ENCODE measurements at places on chromosomes 2 and 18.

- no peak for DNase-seq
Measured at GRCh38 chr18:43275546-43275945, 1.7 kb downstream of the SYT4 start.

DNA sequence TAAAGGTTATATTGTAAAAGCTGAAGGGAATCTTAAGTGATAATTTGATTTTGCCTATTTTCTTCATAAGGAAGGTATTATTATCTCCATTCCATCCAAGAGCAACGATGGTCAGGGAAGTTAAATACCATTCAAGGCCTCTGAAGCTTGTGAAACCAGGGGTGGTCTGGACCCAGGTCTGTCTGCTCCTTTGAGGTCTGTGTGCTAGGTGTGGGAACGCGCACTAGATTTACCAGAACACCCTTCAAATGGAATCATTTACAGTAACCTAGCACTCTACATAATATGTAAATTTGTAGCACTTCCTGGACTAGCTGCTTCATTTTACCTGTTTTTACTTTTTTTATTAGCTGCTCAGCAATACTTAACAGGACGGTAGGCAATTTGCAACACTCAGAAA, 6.4 kb upstream of the TRIB2 start:
- no peak for DNase-seq

GRCh38 chr2:133716166-133716565, 147.9 kb upstream of the NCKAP5 start:
- DNase-seq = no peak

DNA sequence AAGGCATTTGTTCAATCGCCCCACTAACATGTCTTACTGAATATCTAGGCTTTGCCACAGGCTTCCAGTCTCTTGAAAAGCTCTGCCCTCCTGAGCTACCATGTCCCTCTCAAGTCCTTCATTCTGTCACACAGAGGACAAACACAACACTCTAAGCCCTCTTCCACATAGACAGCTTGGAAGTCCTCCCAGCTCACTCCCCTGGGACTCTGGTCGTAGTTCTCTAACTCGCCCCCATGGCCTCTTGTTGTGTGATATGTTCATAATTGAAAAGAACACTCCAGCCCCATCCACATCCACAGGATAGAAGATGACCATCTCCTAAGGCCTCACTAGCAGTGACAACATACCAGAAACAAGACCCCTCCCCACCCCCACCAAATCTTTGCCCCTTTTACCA, 37.9 kb downstream of the BUB1 start:
- DNase-seq = no peak

DNA sequence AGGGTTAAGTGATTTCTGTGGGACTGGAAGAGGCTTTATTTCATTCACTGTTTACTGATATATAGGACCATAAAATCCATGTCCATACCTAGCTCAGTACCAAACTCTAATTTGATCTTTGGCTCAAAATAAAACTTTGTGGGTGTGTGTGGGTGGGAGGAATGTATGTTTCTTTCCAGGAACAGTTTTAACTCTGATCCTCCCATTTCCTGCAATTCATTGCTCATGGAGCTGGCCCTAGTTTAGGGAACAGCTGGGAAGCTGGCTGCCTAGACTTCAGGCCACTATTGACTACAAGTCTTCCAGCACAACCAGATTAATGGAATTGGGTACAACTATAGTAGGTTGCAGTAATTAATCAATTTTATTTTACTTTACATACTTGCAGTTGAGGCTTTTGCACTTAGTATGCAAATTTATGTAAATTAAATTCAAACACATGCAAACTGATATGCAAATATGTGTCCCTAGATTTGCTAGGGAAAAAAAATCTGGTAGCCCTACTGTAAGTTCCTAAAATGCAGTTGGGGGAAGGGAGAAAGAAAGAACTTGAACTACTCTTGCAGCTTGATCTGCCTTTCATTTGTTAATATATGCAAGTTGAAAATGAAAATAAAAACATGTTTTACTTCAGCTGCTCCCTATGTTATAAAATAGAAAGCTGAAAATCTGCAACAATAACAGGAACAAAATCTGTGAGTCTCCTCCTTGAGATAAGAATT, 1070.3 kb upstream of the CELF4 start:
- DNase-seq = no peak

- DNase-seq = no peak
Measured at GRCh38 chr2:175372704-175373701, 191.5 kb upstream of the ATP5MC3 start.

DNA sequence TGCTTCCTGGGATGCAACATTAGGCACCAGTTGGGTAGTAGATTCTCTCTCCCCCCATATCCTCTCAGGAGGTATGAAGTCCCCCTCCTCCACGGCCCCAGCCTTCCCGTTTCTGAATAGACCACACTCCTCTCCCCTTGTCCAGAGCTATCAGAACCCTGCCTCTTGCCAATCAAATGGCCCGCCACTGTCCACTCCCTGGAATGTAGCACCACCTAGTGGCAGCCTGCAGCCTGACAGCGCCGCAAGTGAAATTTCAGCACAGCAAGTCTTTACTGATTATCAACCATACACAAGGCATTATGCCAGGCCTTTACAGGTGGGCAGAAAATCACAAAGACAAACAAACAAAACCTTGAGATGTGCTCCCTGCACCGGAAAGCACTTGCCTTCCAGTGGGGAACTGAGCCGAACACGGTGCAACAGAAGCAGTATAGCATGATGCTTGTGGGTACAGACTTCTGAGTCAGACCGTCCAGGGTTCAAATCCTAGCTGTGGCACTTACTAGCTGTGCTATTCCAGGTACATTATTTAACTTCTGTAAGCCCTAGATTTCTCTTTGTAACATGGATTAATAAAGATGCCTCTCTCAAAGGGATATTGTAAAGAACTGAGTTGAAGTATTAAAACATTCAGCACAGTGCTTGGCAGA, 174.0 kb downstream of the SMAD2 start:
- peak; percentile 68 for DNase-seq
